ENCODE measurements at places on chromosomes 3 and 15.

DNA sequence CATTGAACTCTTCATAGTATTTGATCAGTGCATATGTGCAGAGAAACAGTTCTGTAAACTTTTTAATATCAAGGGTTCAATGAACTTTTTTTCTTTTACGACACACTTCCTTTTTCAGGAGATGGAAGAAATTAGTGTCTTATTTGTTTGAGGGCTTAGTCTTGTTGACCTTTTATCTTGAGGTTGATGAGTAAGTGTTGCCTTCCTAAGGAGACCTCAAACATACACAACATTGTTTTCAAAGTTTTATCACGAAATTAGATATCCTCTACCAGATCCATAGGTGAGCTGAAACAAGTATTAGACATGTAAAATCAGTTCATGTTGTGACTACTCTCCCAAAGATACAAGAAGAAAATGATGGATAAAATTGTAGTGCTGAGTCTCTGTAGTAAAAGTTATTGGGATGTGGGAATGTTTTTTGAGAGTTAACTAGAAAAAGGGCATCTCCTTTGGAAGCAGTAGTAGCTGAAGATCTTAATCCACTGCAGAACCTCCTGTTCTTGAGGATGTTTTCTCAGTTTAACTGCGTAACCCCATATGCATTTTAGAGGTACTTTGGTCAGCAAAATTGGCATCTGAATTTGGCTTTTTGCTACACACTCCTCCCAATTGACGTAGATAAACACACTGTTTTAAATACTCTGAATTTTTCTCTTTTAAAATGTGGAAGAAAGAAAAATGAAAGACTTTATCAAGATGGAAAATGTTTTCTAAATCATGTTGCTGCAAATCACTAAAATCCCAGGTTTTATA, 116.8 kb downstream of the GALK2 start:
- DNase-seq: no peak

DNA sequence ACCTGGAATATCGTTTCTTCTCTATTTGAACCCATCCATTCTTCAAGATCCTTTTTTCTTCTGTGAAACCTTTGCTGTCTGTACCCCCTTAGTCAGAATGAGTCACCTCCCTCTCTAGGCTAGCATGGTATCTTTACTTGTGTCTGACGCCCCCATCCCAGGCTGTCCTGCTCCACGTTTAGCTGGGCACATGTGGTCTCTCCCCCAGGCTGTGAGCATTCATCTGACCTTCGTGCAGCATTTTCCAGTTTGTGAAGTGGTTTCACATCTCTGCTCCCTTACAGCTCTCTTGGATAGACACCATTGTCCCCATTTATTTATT, 14.3 kb upstream of the TLE3 start:
- DNase-seq: no peak

DNA sequence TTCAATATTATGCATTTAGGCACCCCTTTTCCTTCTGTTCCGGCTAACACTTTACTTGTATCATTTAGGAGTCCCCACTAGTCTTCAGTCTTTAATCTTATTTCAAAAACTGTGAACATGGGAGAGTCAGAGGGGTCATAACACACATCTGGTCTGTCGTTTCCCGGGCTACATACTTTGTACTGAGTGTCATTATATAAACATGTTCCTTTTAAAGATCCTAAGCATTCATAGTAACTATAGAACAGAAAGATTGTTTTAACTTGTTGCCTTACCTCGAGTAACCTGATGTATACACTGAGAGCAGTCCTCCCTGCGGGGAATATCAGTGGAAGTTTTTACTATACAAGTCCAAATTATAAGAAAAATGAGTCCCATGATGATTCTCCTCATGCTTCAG, 78.2 kb upstream of the VEPH1 start:
- DNase-seq: no peak

DNA sequence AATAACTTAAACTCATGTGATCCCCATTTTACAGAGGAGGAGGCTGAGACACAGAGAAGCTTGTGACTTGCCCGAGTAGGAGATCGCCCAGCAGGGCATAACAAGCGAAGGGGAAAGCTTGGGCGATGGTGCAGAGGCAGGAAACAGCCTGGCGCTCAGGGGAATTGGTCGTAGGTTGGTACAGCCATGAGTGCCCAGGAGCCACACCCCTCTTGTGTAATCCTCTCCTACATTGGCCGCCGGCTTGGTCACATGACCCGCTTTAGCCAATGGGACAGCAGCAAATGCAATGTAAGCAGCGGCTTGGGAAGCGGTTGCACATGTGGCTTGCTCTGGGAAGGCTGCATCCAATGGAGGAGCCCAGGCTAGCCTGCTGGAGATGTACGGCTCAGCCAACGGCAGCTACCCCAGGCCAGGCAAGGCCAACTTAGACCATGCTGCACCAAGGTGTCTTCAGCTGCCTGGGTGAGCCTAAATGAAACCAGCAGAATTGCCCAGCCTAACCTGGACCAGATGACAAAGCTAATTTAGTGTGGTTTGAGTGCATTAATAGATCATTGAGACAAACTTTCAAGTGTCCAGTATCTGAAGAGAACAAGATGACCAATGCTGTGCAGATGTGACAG, 50.3 kb upstream of the SLC6A6 start:
- no peak for DNase-seq

DNA sequence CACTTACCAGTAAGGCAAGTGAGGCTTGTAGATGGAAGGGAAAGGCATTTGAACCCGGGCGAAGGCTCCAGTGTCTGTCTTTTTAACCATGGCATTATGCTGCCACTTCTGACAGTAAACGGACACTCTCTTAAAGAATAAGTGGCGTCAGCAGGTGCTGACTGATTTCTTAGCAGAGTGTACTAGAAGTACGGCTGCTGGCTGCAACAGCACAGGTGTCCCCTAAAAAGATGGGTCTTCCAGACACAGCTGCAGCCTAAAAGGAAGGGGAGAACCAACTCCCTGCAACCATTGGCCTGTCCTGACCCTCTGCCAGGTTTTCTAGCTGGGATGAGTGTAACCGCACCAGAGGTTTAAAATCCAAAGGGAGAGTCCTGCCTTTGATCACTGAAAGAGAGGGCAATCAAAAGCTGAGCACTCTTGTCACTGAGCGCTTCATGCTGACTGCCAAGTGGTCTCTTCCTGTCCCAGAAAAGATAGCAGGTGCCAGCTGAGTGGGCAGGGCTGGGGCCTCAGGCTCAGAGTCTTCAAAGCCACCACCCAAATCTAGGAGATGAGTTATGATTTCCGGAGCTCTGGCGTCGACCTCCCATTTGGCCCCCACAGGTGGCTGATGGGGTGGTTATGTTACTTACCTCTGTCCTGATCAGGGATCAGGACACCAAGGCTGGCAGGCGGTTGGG, 255.8 kb downstream of the SLCO3A1 start:
- DNase-seq: no peak
